Amniotic stem cell (primary cell): ENCODE measurements at places on chromosomes 1 and 21.

GRCh38 chr21:43764576-43765495 lies 11.3 kb downstream of the CSTB start:
- DNase-seq, result no peak

- DNase-seq, result peak; percentile 71
Measured at GRCh38 chr1:164765557-164765956, 206.6 kb downstream of the PBX1 start.

- no peak for DNase-seq
Measured at GRCh38 chr1:148309940-148310500, 157.9 kb upstream of the NBPF11 start.

- no peak for DNase-seq
Measured at GRCh38 chr1:164687777-164688176, 128.8 kb downstream of the PBX1 start.

- DNase-seq, result peak; percentile 76
Measured at GRCh38 chr1:63746129-63746864, 27.5 kb upstream of the ROR1 start.

DNA sequence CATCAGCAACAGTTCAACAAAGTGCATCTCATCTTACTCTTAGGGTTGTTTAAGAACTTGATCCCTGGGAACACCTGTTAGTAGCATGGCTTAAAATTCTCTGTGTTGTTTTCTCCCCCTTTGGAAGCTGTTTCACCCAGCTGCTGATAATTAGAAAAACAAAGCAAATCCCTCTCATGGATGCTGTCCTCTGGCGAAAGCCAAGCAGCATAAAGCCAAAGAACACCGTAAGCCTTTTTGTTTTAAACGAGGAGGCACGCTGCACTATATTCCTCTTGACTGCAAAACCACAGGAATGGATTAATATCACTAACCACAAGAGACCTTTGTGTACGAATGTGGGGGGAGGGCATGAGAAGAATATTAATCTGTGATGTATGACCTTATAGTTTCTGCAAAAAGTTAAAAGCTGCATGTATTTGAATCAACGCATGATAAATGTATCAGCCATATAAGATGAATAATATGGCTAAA lies 923.2 kb downstream of the LTN1 start:
- DNase-seq, result no peak

- DNase-seq, result no peak
Measured at GRCh38 chr1:89112871-89113613, 12.9 kb downstream of the GBP2 start.
